ENCODE measurements at places on chromosomes 7 and 10. TPM values are rescaled to one million over a fixed set of nuclear protein-coding genes. Genes with fewer than 3 reads are reported as not detected.

GRID2IP gene
- total RNA-seq = 0.14 TPM

PDIA4 gene
- 531 TPM for total RNA-seq

SFMBT2 gene
- total RNA-seq = under 0.01 TPM

CADPS2 gene
- 5.8 TPM for total RNA-seq

STEAP1B gene
- 5.5 TPM for total RNA-seq

GBX1 gene
- not detected for total RNA-seq

CYP2E1 gene
- total RNA-seq = 0.93 TPM

GPR37 gene
- 2.9 TPM for total RNA-seq

ENO4 gene
- total RNA-seq = not detected

TBXAS1 gene
- 1.3 TPM for total RNA-seq

TAS2R3 gene
- 1.0 TPM for total RNA-seq

GOLGA7B gene
- 0.21 TPM for total RNA-seq

ATP6V0E2 gene
- 5.6 TPM for total RNA-seq

All from nasal cavity respiratory epithelium epithelial cell of viscerocranial mucosa (primary cell).